HCT116 (cell line): ENCODE measurements at places on chromosomes 16 and 17.

- DNase-seq = no peak
These were observed 1286.8 kb upstream of the CDH8 start for GRCh38 chr16:63323055-63323454.

DNA sequence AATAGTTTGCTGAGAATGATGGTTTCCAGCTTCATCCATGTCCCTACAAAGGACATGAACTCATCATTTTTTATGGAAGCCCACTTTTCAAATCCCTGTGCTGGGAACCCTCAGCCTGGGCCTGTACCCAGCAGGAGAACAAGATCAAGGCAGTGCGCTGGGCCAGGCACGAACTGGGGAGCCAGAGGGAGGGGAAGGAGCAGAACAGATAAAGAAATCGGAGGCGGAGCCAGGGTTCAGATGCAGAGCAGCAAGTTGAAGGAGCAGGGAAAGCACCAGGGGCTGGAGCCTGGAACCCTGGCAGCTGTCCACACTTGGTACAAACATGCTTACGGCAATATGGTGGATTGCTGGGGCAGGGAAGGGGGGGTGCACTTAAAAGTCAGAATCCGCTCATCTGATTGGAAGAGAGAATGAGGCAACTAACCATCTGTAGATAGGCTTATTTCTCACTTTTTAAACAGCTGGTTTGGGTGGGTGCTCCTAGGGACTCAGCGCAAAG lies 107.5 kb downstream of the NOG start:
- DNase-seq = no peak

GRCh38 chr17:1643999-1644492 lies 1.5 kb downstream of the SCARF1 start:
- no peak for DNase-seq

DNA sequence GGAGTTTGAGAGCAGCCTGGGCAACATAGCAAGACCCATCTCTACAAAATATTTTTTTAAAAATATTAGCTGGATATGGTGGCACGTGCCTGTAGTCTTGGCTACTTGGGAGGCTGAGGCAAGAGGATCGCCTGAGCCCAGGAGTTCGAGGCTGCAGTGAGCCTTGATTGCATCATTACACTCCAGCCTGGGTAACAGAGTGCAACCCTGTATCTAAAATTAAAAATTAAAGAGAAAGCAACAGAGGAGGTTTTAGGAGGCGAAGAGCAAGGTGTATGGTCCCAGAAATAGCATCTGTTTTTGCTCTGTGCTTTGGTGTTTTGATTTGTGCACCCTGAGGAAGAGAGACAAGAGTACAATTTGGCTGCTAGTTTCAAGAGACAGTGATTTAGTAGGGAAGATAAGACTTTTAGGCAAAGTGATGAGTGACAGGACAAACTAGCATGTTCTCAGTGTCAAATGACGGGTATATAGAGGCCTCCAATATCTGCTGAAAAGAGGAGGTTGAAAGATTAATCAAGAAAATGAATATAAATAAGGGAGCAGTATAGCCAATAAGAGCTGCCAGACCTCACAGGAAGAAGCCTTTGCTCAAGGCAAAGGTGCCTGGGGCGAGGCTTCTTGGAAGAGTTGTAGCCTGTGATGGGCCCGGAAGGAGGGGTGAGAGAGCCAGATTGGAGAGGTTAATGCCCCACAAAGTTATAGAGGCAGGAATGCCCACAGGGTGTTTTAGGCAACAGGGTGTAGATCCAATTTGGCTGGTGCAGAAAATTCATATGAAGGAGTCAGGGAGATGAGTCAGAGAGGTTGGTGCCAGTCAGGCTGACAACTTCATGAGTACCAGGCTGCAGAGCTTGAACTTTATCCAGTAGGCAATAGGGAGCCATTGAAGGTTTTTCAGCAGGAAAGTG lies 11.4 kb downstream of the HLF start:
- DNase-seq = no peak

- no peak for DNase-seq
These were observed 21.2 kb upstream of the TAOK1 start for GRCh38 chr17:29368926-29369325.

GRCh38 chr16:68793401-68793857 lies 49.9 kb upstream of the TANGO6 start:
- DNase-seq = no peak

DNA sequence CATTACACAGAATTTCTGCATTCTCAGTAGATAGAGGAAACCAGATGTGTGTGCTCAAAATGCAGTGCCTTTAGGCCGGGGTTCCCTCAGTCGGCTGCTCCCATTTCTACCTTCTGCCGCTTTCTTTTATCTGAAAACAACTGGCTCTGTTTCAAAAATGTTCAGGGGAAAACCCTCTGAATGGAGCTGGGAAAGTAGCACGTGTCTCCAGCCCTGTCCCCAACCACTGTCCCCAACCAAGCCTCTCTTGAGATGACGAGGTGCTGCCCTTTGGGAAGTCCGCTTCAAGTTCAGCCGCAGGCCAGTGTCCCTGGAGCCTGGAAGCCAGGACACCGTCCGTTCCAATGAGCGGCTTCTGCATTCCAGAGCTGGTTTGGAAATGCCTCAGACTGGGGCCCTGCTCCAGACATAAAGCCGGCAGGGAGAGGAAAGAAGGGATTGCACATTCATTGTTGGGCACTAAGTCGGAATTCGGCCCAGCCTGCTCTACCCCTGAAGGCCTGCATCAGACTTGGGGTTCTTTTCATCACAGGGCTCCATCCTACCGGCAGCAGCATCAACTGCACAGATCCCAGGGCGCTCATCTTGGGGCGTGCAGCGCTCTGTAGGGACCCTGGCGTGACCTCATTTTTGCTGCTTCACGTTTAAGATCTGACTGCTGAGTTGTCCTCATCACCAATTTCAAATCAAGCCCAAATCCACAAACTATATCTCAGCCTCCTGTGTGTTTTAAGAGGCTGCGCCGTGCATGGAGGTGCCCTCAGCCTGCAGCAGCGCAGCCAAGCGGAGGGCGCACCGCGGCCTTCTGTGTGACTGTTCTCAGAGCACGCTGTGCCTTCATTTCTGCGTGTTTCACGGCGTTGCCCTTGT lies 111.3 kb downstream of the BANP start:
- no peak for DNase-seq

GRCh38 chr17:40111221-40112128 lies 10.3 kb upstream of the MSL1 start:
- DNase-seq = peak; percentile 81

GRCh38 chr17:45920083-45920482 lies 25.7 kb downstream of the MAPT start:
- DNase-seq = no peak

GRCh38 chr17:33572615-33573014 lies 279.5 kb upstream of the ASIC2 start:
- no peak for DNase-seq

DNA sequence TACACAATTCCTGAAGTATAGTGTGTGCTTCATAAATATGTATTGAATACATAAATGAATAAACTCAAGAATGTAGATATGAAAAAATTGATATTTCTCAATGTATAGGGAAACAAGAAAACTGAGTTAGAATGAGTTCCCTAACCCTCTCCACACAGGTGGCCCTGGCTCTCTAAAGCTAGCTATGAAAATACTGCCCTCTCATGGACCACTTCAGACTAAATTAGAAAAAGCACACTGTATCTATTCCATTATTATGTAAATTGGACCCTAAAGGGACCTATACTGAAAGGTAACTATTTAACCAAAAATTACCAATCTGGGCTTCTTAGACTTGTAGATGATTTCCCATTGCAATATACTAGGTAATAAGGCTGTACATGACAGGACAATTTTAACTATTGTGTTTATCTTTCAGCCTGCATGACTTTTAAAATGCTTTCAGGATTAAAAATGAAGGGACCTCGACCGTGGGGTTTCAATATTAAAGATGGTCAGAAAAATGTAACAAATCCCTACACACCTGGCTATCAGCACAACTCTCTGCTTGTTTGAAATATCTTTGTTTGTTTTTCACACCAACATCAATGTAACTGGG lies 672.5 kb upstream of the KIF2B start:
- DNase-seq = no peak

GRCh38 chr16:23827057-23827456 lies 8.7 kb upstream of the PRKCB start:
- DNase-seq = no peak

- no peak for DNase-seq
These were observed 188.7 kb upstream of the MPHOSPH6 start for GRCh38 chr16:82358606-82359221.

- DNase-seq = no peak
These were observed 7.5 kb downstream of the CTU2 start for GRCh38 chr16:88713568-88714419.

DNA sequence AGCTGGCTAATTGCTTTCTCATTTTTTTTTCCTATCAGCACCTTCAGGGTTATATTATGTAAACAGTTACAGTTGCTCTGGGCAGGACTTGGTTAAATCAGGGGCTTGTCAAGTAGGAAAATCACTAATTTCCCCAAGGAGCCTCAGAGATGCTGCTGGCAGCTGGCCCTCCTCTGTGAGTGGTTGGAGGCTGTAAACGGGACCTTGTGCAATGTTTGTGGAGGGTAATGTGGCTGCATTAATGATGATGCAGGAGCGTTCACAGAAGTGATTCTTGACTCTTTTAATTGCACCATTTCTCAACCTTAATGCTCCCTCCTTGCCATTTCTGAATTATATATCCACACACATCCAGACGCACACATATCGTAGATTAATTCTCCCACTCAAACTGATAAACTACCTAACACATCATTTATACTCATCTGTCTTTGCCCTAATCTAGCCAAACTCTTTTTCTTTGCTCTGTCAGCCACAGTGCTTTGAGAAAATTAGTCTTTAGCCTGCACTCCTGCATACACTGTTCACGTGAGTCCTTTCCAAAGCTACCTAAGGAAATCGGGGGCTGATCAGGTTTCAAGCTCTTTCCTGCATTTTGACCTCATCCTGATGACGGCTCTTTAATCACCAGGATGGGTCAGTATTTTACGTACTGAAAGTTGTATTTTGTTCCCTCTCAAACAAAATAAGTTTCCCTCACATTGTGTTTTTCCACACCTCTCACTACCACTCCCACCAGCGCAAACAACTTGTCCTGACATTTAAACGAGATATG lies 154.4 kb upstream of the PIRT start:
- DNase-seq = no peak

DNA sequence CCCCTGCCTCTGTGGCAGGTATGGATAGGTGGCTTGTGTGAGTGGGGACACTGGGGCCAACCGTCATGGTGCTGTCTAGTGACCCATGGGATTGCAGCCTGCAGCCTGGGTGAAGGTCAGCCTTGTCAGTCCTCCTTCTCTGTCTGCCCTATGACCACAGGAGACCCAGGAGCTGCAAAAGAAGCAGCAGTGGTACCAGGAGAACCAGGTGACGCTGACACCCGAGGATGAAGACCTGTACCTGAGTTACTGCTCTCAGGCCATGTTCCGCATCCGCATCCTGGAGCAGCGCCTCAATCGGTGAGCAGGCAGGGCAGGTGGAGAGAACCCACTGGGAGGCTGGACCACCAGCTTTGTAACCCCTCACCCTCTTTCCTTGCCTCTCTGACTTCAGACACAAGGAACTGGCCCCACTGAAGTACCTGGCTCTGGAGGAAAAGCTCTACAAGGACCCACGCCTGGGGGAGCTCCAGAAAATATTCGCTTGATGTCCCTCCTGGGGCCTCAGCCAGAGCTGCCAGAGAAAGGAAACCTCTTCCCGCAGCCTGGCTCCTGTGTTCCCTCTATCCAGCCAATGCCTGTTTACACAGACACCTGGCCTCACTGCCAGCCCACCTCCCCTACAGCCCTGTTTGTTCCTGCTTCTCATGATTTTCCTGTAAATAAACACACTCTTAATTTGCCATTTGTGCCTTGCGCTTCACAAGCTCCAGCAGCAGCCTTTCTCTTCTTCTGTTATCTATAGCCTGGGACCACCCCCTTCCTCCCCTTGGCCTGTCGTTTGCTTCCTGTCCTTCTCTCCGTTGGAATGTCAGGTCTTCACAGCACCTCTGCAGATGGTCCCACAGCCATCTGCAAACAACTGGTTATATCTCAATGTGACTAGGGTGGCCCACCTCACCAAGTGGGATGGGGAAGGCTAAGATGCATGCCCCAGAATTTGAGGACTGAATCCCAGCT lies 4.5 kb upstream of the KATNB1 start:
- no peak for DNase-seq

DNA sequence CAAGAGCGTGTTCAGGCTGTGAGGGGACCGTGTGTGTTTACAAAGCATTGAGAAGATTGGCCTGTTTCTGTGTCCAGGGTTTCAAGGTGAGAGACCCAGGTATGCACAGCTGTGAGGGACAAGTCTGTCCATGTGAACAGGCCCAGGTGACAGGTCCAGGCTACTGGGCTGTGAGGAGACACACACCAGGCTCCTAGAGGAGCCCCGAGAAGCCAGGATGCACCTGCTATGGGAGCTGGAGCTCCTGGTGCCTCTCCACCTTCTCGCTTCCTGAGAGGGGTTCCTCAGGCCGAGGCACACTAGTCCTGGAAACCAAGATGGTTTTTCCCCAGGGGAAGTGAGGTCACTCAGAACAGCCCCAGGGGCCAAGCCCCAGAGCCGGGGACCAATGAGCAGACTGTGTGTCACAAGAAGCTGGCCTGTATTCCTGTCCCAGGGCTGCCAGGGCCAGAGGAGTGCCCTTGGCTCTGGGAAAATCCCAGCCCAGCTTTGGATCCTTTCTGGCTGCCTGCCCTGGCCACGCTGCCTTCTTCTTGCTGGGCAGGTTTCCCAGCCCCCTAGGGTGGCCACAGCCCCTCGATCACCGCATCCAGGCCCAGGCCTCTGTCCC lies 153.4 kb upstream of the PLCG2 start:
- no peak for DNase-seq

GRCh38 chr16:75088216-75088615 lies 28.4 kb downstream of the LDHD start:
- no peak for DNase-seq

- DNase-seq = no peak
These were observed 377.6 kb downstream of the CPPED1 start for GRCh38 chr16:12426122-12426521.

DNA sequence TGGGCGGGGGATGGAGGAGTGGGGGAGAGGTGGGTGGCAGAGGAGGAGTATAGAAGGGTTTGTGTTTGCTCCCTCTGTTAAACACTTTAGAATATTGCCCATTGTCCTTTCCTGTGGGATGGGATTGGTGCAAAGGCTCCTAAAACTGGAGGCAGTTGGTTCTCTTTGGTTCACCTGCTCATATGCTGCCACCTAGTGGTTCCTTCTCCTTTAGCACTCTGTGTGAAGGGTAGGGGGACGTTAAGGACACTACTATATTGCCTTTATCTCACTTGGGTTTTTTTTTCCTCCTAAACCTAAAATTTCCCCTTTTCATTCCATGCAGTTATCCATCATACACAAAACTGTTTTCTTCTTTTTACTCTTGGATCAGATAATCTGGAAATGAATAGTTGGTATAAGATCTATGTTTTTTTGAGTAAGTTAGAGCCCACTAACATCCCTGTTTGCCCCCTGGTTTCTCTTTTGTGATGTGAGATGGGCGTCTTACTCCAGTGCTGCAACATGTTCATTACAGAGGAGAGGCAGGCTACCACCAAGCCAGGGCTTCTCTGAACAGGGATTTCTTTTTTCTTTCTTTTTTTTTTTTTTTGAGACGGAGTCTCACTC lies 23.8 kb downstream of the SNX11 start:
- DNase-seq = peak; percentile 80

- no peak for DNase-seq
These were observed 163.4 kb downstream of the SEC14L1 start for GRCh38 chr17:77304051-77304745.

- peak; percentile 29 for DNase-seq
These were observed 14.2 kb downstream of the C16orf82 start for GRCh38 chr16:27080895-27081294.

- no peak for DNase-seq
These were observed 22.6 kb downstream of the TTYH2 start for GRCh38 chr17:74235911-74236371.

- no peak for DNase-seq
These were observed 11.2 kb downstream of the PIK3R5 start for GRCh38 chr17:8954339-8954738.
